ENCODE measurements at places on chromosomes 7 and 10.

GRCh38 chr7:12357508-12357907 is 46.2 kb downstream of the VWDE start:
- DNase-seq, result no peak

GRCh38 chr10:54559498-54559897 is 241.5 kb downstream of the PCDH15 start:
- no peak for DNase-seq

DNA sequence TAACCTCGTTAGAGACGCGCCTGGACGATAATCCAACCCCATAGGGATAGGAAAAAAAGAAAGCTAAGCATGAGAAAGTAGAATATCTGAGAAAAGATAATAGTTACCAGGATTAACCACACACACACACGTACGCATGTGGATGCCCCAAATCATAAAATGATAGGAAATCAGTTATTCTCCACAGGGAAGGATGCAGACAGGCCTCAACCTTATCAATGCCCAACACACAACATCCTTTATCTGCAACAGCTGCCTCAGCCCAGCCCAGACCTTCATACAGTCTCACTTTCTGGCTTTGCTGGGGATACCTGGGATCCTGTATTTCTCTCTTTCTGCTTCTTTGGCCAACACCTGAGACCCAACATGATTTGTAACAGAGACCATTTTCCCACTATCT is 123.0 kb downstream of the NOC3L start:
- no peak for DNase-seq

GRCh38 chr7:128361411-128362379 is at the start of gene PRRT4:
TSS of gene PRRT4 (minus strand) at chr7:128361690.
- no peak for DNase-seq

GRCh38 chr10:61781969-61782403 is 119.3 kb downstream of the CABCOCO1 start:
- no peak for DNase-seq

DNA sequence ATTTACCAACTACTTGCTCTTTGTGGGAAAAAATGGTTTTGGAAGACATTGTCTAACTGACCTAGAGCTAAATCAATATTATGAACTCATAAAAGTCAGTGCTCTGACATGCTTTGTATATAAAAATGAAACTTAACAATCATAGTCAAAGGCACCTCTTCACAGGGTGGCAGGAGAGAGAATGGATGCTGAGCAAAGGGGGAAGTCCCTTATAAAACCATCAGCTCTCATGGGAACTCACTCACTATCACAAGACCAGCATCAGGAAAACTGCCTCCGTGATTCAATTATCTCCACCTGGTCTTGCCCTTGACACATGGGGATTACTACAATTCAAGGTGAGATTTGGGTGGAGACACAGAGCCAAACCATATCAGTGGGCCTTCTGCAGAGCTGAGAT is 417.6 kb upstream of the AUTS2 start:
- DNase-seq, result no peak
